ENCODE measurements at places on chromosomes 7 and 10.

DNA sequence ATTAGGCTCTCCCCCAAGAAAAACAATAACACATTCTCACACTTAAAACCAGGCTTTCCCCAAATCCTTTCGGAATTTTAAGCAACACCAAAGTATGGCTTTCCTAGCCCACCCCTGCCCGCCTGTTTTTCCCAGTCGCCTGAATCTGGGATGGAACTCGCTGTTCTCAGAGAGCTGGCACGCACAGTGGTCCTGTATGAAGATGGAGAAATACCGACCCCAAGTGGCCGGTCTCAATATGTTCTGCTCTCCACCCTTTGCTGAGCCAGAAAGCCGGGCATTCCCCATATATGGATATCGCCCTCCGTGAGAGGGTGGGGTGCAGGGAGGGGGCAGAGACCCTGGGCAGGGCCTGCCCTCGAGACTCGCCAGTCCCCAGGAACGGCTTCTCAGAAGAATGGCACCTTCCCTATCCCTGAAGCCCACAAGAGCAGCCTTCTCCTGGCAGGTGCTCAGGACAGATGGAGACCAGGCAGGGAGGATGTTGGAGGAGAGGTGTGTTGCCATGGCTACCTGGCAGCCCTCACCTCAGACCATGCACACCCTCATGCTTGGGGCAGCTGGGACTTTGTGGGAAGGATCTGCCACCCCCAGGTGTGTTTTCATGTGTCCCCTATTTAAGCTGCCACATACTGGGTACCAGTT is 3.4 kb downstream of the TACR2 start:
- peak; percentile 44 for DNase-seq

DNA sequence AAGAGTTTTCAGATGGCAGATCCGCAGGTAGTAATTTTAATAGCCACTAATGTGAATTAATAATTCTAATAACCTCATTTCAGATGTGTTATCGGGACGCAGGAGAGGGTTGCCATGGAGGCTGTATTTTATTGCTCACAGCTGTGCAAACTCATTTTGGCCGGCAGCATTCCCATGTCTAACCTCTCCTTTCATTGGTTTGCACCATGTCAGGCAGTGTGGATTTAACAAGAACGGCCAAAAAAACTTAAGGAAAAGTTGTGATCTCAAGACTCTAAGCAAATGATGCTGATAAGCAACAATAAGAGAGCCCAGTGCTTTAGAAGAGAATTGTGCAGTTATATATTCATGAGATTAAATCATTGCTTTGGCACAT is 88.7 kb upstream of the NRP1 start:
- no peak for DNase-seq

DNA sequence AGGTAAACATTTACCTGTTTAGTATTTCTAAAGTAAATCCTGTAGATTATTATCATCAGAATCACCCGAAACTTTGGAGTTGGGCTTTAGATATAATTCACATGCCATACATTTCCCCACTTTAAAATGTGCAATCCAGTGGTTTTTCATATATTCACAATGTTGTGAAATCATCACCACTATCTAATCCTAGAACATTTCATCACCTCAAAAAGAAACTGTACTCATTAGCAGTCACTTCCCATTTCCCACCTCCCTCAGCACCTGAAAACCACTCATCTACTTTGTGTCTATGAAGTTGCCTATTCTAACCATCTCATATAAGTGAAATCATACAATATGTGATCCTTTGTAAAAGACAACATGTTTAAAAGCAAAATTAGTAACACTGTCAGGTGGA is 182.6 kb downstream of the FZD1 start:
- no peak for DNase-seq

- DNase-seq = no peak
These were observed 136.0 kb downstream of the FAM53B start for GRCh38 chr10:124608093-124608721.

GRCh38 chr10:90276894-90277475 is 575.6 kb downstream of the KIF20B start:
- no peak for DNase-seq

DNA sequence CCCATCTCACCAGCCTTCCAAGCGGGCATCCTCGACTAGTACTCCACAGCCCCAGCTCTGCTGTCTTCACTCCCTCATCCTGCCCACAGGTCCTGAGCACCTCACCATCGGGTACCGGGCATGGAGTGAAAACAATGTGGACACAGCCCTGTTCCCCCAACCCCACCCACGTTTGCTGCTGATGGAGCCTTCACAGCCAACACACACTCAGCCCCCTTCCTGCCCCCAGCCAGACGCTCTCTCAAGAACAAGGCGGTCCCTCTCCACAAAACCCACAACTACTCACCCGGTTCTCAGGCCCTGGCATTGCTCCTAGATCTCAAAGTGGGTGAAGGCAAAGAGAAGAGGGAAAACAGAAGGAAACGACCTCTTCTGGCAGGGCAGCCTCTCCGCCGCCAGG is 56.1 kb downstream of the SLIT1 start:
- no peak for DNase-seq

- no peak for DNase-seq
These were observed 120.6 kb downstream of the ZWINT start for GRCh38 chr10:56240471-56240870.

- no peak for DNase-seq
These were observed 106.5 kb upstream of the SEMA3C start for GRCh38 chr7:81025360-81025759.

DNA sequence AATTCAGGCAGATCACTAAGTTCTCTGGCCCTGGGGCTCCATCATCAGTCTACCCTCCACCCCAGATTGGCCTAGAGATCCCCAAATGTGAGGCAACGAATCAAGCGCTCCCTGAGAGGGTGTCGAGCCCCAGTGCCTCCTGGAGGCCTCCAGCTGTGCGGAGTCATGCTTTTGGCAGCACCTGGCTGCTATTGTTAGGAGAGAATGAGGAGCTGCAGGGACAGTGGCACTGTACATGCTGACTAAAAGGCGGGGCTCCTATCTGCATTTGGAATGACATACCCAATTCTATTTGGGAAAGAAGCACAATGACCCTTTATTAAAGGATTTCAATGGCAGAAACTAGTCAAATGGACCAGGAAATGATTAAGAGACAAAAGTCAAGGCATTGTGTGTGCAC is 161.8 kb downstream of the DPY19L1 start:
- no peak for DNase-seq

DNA sequence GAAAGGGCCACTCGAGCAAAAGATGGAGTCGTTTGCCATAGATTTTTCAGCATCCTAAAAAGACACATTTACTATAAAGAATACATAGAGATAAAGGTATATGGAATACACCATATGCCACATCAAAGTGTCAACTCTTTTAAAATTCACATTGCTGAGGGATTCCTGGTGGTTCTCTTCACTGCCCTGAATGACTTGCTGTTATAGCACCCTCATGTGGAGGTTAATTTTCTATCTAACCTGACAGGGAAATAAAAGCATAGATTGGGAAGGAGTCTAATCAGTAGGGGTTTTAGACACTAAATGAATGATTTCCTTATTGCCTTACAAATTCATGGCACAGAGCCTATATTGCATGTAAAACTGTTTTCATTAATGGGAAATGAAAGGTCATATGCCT is 25.9 kb downstream of the DNAH11 start:
- DNase-seq = peak; percentile 18

DNA sequence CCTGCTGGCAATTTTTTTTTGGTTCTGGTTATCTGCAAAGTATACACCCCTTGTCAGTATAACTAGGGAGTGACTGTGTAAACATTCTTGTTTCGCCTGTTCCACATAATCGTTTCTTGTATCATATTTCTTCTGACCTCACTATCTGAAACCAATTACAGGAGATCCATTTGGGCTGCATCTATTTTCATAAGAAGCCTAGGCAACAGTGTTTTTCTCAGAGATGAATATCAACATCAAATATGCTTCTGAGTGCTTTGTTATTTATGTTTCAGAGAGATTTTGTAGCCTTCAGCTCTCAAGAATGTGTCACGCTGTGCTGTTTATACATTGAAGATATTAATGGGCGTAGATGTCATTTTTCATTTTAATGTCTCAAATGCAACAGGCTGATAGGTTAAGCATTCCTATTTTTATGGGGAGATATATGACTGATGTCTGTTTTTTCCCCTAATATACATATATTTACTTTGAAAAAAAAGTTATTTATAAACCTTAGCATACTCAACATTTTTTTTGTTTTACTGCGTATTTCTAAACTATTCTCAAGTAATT is 115.5 kb downstream of the FOXP2 start:
- DNase-seq = no peak

- DNase-seq = no peak
These were observed 153.1 kb downstream of the ZNF365 start for GRCh38 chr10:62527019-62527827.

- DNase-seq = no peak
These were observed 10.4 kb downstream of the RAPGEF5 start for GRCh38 chr7:22346383-22347107.

DNA sequence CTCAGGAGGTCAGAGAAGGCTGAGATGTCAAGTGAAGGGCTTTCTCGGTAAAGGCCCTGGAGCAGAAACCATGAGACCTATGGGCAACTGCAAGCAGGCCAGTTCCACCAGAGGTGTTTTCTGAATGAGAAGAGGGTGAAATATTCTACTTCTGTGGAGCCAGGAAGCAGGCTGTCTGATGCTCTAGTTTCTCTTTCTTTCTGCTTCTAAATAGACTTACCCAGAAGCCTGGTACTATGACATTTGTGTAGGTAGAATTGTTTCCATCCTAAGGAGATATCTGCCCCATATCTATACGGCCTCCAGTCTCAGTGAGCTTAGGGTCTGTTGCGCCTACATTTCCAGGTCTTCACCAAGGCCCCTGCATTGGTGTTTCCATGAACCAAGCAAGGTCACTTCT is 73.4 kb upstream of the CC2D2B start:
- DNase-seq = no peak

- DNase-seq = no peak
These were observed 673.8 kb downstream of the INHBA start for GRCh38 chr7:41029072-41029499.

GRCh38 chr10:59562126-59562525 is 147.5 kb downstream of the SLC16A9 start:
- DNase-seq = no peak

GRCh38 chr10:90856964-90857634 is 740 bp downstream of the HTR7 start:
- peak; percentile 7 for DNase-seq

GRCh38 chr7:145489609-145490008 is 627.0 kb upstream of the CNTNAP2 start:
- no peak for DNase-seq

DNA sequence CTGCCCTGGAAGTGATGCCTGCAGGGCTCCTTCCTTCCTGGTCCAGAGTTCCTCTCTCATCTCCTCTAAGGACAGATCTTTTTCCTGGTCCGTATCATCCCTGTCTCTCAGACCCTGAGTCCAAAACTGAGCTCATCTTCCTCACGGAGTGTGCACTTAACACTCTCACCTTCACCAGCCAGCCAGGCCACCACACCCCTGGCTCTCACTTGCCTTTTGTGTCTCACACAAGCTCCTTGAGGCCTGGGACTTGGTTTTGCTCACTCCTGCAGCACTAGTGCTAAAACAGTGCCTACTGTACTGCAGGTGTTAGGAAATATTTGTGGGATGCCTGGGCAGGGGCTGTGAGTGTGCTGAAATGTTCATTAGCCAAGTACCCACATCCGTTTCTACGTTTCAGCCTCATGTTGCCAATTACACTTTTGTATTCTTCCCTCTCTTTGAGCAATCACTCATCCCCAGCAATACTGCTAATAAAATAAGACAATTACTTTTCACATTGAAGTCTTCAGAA is 21.4 kb upstream of the PARP12 start:
- peak; percentile 12 for DNase-seq

DNA sequence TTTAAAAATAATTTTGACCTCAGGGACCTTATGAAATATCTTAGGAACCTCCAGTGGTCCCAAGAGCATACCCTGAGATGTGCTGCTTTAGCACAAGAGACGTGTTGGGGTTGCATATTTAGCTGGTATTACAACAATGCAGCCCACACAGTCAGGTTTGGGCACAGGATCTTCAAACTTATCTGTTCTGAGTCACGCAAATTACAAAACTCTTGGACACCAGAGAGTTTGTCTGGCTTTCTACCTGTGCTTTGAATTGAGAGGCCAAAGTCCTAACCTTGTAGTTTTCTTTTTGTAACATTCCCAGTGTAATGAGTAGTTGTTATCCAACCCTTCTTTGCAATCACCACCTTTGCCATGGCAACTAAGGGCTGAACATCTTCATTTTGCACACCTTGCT is 163.5 kb upstream of the PCLO start:
- DNase-seq = no peak

DNA sequence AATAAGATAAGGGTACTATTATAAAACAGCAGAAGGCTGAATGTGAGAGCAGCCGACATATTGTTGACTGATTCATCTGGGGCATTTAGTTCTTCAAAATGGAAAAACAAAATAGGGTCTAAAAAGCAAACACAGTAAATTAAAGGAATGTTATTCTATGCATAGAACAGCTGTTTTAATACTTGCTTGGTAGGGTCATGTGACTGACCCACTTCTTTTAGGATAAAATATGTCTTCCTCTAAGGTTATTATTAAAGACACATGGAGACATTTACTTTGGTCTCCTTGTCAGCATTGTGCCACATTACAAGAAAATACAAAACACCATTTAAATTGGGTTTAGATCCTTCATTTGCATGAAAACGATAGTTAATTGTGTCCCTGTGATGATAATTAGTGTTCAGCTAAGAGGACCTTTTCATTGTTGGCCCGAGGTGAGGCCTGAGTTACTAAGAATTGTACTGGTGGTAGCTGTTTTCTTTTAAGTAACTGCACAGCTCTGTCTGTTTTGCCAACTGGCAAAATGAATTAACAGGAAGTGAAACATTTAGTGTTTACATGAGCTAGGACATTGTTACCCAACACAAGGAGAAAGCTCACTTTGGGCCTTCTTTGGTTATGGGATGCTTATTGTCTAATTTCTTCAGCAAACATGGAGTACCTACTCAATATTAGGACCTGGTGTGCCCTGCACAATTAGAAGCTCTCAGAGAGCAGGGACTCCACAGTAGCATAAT is 764.4 kb downstream of the LRMDA start:
- no peak for DNase-seq

DNA sequence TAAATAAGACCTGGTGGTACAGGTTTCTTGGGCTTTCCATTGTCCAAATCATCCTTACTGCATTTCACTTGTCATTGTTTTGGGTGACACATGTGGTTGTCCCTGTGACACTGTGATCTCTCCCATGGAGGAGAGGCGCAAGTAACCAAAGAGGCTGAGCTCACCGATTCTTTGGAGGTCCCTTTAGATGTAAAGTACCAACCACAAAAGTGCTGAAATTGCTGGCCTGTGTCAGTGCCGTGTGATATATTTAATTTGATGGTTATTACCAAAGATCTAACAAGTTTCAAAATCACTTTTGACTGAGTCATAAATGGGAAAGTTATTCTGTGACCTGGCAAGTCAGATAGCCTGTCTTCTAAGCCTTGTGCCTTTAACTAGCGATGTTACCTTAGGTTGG is 19.4 kb downstream of the MCM10 start:
- no peak for DNase-seq

GRCh38 chr7:100632951-100633717 is 8.2 kb downstream of the TFR2 start:
- DNase-seq = peak; percentile 64

DNA sequence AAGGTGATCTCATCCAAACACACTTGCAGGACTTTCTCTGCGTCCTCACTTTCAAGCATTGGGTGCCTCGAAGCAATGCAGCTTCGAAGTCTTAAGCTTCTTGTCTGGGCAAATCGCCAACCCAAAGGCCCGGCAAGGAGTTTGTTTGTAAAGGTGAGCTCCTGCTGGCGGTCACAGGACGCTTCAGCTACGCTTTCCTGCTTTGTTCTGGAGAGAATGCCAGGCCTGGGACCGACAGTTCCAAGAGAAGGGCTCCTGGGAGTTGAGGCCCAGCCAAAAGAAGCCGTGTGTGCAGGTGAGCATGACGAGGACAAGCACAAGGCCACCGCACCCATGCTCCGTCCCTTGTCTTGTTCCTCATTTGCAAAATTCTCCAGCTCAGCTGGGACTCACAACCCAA is 106.6 kb upstream of the DOCK1 start:
- DNase-seq = no peak
